ENCODE measurements at places on chromosomes 12 and 14.

DNA sequence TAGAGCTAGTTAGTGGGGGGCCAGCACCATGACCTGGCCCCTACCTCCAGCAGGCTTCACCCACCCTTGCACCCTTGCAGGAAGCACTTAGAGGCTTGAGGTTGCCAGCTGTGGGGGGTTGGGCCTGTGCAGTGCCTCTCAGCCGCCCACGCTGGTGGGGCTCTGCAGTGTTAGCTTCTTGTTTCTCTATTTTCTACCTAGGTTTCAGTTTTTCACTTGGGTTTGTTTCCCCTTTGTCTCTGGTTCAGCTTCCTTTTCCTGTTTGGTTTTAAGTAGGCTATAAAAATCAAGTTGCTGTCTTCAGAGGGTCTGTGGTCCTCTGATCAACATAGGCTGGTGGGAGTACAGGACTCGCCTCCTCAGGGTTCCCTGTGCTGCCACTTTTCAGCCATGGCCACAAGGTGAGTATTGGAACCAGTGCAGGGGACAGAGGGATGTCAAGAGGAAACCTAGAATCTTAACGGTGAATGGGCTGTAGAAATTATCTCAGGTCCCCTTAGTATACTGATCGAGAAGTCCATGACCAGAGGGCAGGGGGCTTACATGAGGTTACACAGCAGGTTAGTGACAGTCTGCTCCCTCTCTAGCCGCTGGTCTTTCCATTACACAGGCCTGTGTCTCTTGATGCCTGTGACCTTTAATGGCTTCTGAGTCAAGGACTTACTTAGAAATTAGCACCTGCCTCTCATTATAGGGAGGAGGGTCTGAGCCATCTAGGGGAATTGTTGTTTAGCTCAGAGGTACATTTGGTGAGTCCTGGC lies at the start of gene EVL:
EVL (plus strand) TSS at position 312 of the 761 bp plus-strand sequence; CDS start at position 391, 79 bp downstream.
- DNase-seq, result peak; percentile 72

DNA sequence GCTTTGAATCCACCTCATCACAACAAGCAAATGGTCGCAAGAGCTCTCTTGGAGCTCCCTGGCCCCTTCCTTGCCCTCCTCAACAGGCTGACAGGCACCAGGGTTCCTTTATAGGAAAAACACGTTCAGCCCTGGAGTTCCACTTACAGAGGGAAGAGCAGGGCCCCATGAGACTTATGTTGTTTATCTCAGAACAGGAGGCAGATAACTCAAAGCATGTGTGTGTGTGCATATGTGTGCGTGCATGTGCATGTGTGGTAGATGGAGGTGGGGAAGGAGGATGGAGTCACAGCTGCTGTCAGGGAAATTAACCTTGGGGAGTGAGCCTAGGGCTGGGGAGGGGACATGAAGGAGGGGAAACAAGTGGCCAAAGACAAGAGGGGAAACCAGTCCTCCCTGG lies 138.1 kb downstream of the DPF3 start:
- DNase-seq, result no peak

DNA sequence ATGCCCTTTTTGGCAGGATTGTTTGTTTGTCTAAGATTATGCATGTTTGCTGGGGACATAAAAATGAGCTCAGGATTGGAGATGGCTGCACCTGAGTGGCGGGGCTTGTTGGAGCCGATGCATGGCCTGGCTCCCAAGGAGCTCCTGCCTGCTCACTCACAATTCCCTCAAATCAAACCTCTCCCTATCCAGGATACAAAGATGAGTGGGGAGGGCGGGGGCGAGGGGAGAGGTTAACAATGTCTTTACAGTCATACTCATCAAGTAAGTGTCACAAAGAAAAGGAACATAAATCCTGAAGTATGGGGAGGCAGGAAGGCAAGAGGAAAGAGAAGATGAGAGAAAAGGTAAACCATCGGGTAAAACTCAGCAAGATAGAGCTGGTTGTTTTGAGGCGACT lies 104.0 kb upstream of the COCH start:
- DNase-seq, result no peak

GRCh38 chr14:38710881-38711280 lies 392.2 kb downstream of the SEC23A start:
- DNase-seq, result no peak

- DNase-seq, result no peak
Observed at GRCh38 chr14:43651896-43652295, 855.2 kb downstream of the FSCB start.

- DNase-seq, result no peak
Observed at GRCh38 chr12:85275374-85275773, 4.6 kb upstream of the ALX1 start.

GRCh38 chr12:37543966-37544668 lies 772.5 kb upstream of the ALG10B start:
- no peak for DNase-seq

- no peak for DNase-seq
Observed at GRCh38 chr14:24147761-24148428, 597 bp downstream of the RNF31 start.

DNA sequence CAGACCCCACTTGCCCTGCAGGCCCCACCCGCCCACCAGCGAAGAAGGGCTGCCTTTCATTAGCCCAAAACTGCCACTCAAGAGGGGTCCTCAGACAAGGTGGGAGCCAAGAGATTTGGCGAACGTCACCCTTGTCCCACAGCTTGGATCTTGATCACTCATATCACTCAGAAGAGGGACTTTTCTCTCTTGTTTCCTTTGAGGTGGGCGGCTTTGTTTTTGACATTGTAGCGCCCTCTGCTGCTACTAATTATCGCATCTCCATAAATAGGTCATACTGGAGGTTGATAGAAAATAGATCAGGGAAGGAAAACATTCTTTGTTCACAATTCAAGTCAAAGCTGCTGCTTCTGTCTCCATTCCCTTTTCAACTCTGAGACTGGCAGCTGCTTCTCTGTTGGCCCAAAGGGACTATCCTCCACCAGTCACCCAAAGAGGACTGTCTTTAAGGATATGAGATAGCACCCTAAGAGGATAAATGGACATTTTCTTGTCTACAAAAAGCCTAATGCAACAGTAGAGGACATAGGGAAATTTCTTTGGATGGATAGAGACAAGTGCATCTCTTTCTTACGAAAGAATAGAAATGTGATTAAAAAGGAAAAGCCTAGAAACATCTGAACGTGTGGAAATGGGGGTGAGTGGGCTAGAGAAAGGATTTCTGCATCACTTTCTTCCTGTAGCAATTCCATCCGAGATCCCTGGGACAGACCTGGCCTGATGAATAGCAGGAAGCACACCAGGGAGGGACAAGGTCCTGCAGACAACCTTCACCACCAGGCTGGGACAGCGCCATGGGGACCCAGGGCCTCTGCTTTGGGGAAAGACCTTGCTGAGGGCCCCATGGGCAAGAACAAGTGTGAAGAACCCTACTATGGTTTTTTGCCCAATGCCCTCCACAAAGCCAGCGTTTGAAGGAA lies 115.8 kb downstream of the DAD1 start:
- no peak for DNase-seq

DNA sequence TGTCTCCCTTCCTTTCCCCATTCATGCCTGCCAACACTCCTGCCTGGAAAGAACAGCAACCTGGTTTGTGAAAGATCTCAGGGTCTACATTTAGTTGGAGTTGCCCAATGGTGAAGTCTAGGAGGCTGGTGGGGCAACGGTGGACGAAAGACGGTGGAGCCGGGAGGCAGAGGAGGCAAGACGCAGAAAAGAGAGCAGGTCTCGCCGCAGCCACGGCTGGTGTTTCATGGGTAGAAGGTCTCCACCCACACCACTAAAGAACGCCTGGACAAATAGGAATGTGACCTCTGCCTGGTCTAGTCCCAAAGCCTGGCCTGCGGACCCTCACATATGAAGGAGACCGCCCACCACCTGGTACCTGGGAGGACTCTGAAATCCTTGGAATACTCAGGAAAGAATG lies 185.6 kb downstream of the ALG10 start:
- DNase-seq, result no peak

DNA sequence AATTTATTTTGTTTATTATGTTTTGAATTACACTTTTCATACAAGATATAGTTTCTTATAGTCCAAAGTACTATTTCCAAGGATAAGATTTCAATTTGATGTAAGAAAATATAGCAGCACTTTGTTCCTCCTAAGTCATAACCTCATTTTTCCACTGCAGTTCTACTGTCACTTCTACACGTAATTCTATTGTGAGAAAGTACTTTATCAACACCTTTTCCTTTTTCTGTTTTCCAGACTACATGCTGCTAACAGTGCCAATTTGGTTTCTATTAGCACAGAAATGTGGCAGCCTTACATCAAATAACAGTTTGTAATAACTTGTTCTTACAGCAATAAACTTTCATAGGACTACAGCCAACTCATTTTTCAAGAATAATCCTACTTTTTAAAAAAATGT lies 45.0 kb downstream of the RPS6KA5 start:
- DNase-seq, result no peak

DNA sequence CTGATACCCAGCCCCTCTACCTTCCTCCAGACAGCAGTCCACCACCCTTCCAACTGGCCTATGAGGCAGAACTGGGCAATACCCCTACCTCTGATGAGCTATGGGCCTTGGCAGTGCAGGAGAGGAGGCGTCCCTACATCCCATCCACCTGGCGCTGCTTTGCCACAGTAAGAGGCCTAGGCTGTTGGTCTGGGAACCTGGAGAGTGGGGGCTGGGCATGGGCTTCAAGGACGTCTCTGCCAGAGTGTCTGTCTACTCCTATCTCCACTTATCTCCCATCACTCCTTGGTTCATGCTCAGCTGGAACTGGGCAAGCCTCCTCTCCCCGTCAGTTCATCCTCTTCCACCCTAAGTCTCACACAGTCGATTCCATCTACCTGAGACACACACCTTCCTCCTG lies 6.5 kb downstream of the AMHR2 start:
- DNase-seq, result no peak

DNA sequence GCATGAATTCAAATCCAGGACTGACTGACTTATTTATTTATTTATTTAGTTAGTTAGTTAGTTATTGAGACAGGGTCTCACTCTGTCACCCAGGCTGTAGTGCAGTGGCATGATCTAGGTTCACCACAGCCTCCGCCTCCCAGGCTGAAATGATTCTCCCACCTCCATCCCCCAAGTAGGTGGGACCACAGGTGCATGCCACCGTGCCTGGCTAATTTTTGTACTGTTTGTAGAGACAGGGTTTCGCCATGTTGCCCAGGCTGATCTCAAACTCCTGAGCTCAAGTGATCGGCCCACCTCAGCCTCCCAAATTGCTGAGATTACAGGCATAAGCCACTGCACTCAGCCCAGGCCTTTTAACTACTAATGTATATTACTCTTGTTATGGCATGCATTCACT lies 36.0 kb downstream of the BTG1 start:
- DNase-seq, result no peak

DNA sequence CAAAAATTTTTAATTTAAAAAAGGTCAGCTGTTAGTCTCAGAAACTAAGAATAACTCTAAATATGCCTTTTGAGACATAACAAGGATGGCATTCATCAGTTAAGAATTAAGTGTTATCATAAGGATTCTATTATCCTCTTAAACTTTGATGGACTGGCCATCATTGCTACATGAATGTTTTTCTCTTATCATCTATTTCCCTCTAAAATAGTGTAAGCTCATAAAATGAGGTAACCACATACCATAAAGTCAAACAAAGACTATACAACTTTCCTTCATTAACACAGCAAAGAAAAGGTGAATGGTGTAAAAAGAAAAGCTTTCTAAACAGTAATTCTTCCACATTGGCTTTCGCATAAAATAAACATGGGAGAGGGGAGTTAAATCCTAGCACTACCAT lies 41.1 kb downstream of the TMTC1 start:
- no peak for DNase-seq

- DNase-seq, result no peak
Observed at GRCh38 chr12:91178781-91179180, 3.8 kb downstream of the DCN start.

DNA sequence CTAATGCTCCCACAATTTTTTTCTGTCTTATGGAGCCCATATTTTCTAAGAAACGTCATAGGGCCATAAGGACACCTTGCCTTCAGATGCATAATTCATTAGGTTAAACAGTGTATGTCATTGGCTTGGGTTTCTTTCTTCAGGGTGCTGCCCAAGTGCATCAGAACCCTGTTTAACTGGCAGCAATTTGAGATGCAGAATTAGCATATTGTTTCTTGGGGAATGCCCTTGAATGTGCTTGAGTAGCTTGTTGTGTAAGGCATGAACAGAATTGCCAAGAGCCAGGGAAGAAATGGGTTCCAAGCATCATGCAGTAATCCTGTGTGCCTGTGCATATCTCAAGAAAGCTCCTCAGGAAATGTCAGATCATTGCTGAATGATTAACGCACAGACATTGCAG lies 277.2 kb downstream of the SYT1 start:
- DNase-seq, result no peak

- no peak for DNase-seq
Observed at GRCh38 chr14:97381309-97381708, 584.1 kb downstream of the VRK1 start.

DNA sequence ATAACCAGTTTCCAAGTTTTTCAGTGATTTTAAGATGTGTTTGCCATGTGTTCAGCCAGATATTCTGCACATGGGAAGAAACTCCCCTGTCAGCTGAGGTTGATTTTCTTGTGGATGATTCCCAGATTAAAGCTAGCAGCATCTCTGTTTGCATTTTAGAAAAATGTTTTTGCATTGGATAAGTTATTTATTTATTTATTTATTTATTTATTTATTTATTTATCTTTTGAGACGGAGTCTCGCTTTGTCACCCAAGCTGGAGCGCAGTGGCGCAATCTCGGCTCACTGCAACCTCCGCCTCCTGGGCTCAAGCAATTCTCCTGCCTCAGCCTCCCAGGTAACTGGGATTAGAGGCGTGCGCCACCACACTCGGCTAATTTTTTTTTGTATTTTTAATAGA lies 2.8 kb downstream of the ACOT4 start:
- DNase-seq, result no peak

- no peak for DNase-seq
Observed at GRCh38 chr14:67133144-67133543, 56.1 kb upstream of the GARIN2 start.

GRCh38 chr12:55392032-55392795 lies 8.1 kb upstream of the OR6C65 start:
- no peak for DNase-seq

Measured in stimulated activated CD4-positive, alpha-beta T cell treated with anti-CD3 and anti-CD28 coated beads, TNF-alpha, amount 100 ng/mL, for 48 hours (primary cell).